ENCODE measurements at places on chromosomes 4 and X.

GRCh38 chr4:152665691-152666395 is 14.0 kb downstream of the TMEM154 start:
- DNase-seq = no peak

DNA sequence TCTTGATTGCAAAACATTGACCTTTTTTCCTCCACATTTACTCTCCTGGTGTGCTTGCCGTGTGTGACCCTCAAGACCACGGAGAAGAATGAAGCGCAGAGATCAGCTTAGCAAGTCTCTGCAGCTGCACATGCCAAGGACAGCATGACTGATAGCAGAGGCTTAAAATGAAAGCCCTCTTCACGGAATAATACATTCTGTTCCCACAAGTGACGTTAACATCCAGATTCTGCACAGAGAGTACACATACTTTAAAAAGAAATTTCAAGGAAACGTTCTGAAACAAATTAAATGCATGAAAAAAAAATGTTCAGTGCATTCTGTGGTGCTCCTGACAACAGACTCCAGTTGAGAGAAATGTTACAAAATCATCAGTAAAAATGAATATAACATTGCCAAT is 60.9 kb downstream of the SLC7A11 start:
- DNase-seq = no peak

GRCh38 chr4:16043642-16044498 is 40.0 kb downstream of the PROM1 start:
- no peak for DNase-seq

DNA sequence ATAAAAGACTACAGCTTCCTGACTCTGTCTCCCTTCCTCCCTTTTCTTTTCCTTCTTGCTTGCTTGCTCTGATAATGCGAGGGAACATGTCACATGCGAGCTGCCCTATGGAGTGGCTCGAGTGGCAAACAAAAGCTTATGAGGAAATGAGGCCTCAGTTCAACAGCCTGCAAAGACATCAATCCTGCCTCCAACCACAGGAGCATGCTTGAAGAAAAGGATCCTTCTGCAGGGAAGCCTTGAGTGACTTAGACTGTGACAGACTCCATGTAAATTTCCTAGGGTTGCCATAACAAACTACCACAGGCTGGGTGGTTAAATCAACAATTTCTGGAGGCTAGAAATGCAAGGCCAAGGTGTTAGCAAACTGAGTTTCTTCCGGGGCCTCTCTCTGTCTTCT is 152.5 kb downstream of the NR3C2 start:
- no peak for DNase-seq

DNA sequence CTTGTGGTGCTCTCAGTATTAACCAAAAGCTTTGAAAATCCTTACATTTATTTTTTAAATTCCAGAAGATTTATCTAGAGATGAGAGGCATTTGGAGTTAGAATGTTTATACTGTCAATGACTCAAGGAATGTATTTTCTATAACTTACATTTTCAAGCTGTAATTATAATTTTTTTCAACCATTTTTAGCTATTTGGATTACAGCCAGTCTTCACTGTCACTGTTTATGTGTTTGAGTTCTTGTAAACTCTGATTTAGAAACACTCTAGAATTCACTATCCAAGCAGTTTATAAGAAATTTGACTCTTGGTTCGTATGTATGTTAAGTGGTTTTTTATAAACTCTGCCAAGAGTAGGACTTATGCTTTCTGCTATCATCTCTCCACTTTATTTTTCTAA is 36.7 kb upstream of the GUCY1A1 start:
- no peak for DNase-seq

- DNase-seq = no peak
Observed at GRCh38 chr4:10983268-10983667, 298.7 kb upstream of the CLNK start.

GRCh38 chrX:118552121-118552900 is 56.7 kb downstream of the DOCK11 start:
- DNase-seq = no peak

GRCh38 chr4:137768196-137768595 is 235.9 kb upstream of the PCDH18 start:
- DNase-seq = no peak

GRCh38 chr4:39320381-39321115 is 45.6 kb downstream of the RFC1 start:
- DNase-seq = no peak

GRCh38 chr4:186725469-186726425 is 2.1 kb upstream of the FAT1 start:
- no peak for DNase-seq

DNA sequence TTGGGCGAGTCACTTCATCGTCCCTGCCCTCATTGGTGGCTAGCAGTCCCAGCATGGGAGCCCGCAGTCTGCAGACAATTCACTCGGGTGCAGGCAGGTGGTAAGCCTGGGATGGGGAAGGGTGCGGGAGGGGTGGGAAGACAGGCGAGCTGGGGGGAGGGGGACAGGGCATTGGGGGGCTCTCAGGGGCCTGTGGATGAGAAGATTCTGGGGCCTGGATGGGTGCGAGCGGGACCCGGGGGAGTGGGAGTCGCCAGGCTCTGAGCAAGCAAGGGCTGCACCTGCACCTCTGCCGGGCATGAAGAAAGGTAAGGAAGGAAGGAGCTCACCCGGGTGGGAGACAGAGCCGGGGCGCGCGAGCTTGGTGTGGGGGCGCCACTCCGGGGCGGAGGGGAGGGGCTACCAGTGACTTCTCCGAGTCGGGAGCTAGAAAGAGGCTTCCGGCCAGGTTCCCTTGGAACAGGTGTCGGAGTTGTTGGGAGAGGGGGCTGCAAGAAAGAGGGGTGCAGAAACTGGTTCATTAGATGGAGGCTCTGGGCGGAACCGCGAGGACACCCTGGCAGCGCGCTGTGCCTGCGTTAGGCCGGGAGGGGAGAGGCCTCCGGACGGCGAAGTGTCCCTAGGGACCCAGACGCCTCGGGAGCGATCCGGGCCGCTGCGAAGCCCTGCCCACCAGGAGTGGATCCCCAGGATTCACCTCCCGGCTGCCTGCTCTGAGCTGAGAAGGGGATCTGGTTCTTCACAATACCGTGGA is 103.4 kb upstream of the PDLIM3 start:
- DNase-seq = no peak

DNA sequence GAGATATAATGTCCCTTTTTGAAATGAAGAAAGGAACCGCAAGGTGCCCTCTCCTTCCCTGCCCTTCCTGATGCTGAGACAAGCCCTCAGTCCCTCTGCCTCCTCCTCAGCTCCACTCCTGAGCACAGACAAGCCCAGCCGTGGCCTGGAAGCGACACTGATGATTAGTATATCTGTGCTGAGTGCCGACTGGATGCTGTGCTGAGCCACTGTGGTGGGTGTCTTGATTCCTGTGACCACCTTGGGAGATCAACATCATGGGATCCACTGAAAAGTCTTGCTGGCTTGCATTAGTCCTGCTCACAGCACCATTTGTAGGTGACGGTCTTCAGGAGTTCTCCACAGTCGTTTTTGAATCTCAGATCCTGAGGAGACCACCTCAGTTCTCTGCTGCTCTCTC is 59.5 kb upstream of the HGFAC start:
- no peak for DNase-seq

- DNase-seq = no peak
Observed at GRCh38 chrX:23854945-23855344, 52.8 kb downstream of the APOO start.

- DNase-seq = no peak
Observed at GRCh38 chr4:87103691-87104187, 116.7 kb downstream of the KLHL8 start.

- no peak for DNase-seq
Observed at GRCh38 chrX:13742397-13743176, 8.0 kb downstream of the OFD1 start.

- no peak for DNase-seq
Observed at GRCh38 chr4:38086151-38086848, 126.1 kb downstream of the PTTG2 start.

DNA sequence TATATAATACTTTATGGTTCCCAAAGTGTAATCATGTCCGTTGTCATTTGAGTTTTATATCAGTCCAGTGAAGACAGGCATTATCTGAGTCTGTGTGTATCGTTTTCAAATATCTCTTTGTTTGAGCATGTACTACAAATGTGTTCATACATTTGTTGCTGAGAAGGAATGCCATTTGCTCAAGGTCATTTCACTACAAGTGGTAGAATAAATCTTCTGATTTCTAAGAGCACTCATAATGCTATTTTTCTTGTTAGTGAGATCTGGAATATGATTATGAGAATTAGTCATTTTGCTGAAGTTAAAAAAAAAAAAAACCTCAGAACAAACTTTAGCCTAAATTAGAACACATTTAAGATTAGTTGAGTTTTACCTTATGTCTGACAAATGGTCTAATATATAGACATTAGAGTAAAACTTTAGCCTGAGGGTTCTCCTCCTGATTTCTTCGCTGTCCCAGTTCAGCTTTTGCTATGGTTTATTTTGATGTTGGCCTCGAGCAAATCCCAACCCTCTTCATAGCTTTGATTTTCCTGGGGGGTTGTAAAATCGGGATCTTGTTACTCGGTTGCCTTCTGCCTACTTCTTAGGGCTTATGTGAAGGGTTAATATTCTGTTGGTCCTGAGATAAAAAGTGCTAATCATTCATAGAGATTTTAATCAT is 87.1 kb downstream of the TMEM131L start:
- DNase-seq = no peak

DNA sequence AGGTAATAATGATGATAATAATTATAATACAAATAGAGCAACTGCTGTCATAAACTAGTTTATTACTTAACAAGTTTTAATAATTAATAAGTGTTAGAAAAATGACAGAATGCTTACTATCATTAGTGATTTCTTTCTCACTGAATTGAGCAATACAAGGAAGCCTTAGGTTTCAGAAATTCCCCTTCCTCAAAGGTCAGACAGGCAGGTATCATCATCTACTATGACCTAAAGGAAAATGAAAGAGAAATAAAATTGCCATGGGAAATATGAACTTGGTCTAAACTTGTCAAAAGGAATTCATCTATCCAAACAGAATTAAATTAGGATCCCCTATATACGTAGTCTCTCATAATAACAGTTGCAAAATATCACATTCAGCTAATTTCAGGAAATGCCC is 56.3 kb upstream of the SLC7A11 start:
- DNase-seq = no peak

DNA sequence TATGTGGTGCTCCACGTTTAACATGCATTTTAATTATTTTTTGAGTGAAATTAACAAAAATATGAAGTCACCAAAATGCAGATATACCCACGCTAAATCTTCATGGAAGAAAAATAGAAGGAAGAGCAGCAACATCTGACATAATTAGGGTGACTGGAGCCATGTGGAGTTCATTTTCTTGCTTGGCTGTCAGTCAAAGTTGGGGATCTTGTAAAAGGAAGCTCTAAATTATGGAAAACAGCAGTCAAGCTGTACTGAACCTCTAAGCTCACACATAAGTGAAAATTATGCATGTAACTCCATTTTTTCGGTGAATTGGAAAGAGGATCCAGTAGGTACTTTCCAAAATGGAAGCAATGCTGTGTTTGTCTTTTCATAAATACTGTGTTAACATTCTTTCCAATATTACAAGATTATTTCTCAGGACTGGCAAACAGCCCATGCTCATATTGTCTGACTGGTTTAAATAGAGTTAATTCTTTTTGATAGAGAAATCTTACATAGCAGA is 9.7 kb upstream of the PDGFC start:
- DNase-seq = no peak

- DNase-seq = no peak
Observed at GRCh38 chr4:158836002-158836369, 67.2 kb downstream of the FNIP2 start.

DNA sequence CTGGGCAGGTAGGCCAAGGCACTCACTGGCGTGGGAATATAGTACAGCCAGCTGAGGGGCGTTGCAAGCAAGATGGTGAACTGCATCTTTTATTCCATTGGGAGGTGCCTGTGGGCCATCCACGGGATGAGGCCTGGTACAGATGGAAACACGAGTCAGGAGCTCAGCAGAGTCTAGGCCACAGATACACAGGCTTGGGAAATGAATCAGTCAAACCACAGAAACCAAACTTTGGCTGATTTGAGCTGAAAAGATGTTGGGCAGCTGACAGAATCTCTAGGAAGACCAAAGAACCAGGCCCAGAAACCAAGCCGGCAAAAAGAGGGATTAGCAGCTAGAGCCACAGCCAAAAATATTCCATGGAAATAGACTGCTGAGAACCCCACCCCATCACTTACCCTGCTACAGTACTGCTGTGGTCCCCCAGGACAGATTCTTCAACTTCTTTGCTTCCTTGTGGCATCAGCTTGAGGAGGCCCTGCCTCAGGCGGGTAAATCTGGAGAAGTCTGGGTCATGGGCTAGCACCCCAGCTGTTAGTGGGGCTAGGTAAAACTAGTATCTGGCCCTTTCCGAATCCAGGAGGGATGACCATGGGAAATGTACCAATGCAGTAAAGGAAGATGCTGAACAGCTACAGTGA is 75.4 kb downstream of the TMEM131L start:
- no peak for DNase-seq

GRCh38 chr4:1684506-1685234 is 557 bp upstream of the FAM53A start:
- DNase-seq = peak; percentile 86

DNA sequence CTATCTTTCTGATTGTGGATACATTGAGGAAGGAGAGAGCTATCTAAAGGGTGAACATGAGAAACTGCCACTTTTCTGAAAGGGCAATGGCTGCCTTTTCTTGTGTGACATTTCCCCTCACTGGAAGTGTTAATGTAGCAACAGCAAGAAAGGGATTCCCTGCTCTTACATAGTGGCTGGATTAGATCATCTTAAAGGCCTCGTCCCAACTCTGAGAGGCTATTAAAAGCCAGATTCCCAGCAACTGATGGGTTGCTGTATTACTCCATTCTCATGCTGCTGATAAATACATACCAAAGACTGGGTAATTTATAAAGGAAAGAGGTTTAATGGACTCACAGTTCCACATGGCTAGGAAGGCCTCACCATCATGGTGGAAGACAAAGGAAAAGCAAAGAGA is 33.7 kb upstream of the ADH7 start:
- no peak for DNase-seq

- DNase-seq = no peak
Observed at GRCh38 chrX:148146121-148146520, 165.0 kb downstream of the FMR1NB start.

DNA sequence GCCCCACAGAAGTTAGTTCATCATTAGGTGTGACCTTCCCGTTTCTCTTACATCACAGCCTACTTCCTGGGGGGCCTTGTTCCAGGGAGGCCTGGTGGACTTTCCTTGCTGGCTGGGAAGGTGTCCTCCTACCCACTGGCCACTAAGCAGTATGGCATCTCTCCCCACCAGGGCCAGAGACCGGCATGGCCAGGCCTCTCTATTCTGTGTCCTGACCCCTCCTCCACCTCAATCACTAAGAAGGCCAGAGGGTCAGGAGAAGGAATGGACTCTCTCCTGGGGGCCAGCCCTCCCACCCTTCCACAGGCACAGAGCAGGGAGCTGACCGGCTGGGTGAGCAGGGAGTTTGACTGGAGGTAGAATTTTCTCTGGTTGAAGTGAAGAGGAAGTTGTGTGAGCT is 81.9 kb downstream of the PJA1 start:
- DNase-seq = no peak

DNA sequence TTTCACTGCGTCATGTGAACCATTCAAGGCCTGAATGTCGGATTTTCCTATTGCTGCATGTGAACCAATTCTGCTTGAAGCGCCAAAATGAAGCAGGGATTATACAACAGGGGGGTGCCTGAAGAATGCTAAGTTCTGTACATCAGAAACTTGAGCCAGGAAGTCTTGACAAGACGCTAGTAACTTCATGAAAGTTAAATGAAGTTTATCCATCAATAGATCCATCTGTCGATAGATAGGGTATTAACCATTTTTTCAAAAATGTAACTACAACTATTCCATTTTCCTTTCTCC is 590 bp upstream of the NAF1 start:
- DNase-seq = no peak

- no peak for DNase-seq
Observed at GRCh38 chrX:2315434-2315833, 185.3 kb downstream of the DHRSX start.

GRCh38 chr4:1499465-1499864 is 93.2 kb upstream of the NKX1-1 start:
- no peak for DNase-seq
